ENCODE measurements at places on chromosomes 3 and 15. TPM values are rescaled to one million over a fixed set of nuclear protein-coding genes. Genes with fewer than 3 reads are reported as not detected.

NTRK3 gene
- not detected for polyA plus RNA-seq

ACKR2 gene
- not detected for polyA plus RNA-seq

IL5RA gene
- 2.8 TPM for polyA plus RNA-seq

SAXO2 gene
- 4.2 TPM for polyA plus RNA-seq

FAM131A gene
- polyA plus RNA-seq, result 2.6 TPM

C15orf62 gene
- polyA plus RNA-seq, result 0.09 TPM

RBP2 gene
- not detected for polyA plus RNA-seq

PCOLCE2 gene
- polyA plus RNA-seq, result not detected

PIERCE2 gene
- 2.2 TPM for polyA plus RNA-seq

CPB1 gene
- not detected for polyA plus RNA-seq

SEMA5B gene
- not detected for polyA plus RNA-seq

RASL12 gene
- polyA plus RNA-seq, result not detected

PCSK6 gene
- 0.14 TPM for polyA plus RNA-seq

PLAAT1 gene
- not detected for polyA plus RNA-seq

MUC20 gene
- 0.39 TPM for polyA plus RNA-seq

CHMP2B gene
- 59.2 TPM for polyA plus RNA-seq

RLBP1 gene
- not detected for polyA plus RNA-seq

PIGBOS1 gene
- 36.0 TPM for polyA plus RNA-seq

ARGFX gene
- polyA plus RNA-seq, result not detected

MEGF11 gene
- polyA plus RNA-seq, result 0.41 TPM

SQOR gene
- polyA plus RNA-seq, result 62.6 TPM

AGBL1 gene
- polyA plus RNA-seq, result not detected

IFT57 gene
- 138 TPM for polyA plus RNA-seq

BOC gene
- 0.70 TPM for polyA plus RNA-seq

SLC12A6 gene
- 8.7 TPM for polyA plus RNA-seq

CHST13 gene
- not detected for polyA plus RNA-seq

WNT5A gene
- polyA plus RNA-seq, result not detected

MAGEL2 gene
- not detected for polyA plus RNA-seq

MASP1 gene
- polyA plus RNA-seq, result not detected
